Cortex of kidney (tissue), 1 donor: ENCODE measurements at places on chromosomes 2 and 18.

- no peak for DNase-seq
Observed at GRCh38 chr18:54358495-54359040, 862 bp downstream of the C18orf54 start.

DNA sequence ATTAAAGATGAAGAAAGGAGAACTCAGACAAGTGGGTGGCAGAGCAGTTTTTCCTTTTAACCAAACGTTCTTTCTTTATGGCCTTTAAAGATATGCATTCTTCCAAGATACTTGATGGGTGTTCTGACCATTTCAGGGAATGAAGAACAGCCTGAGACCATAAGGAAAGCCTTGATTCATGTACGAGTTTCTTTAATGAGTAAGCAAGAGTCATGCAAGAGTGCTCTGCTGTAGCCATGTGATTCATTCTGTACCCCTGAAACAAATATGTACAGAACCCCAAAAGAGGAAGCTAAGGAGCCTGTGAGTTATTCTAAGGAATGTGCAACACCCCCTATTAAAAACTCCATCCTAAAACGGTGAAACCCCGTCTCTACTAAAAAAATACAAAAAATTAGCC lies 372.8 kb downstream of the MTX2 start:
- DNase-seq: no peak

DNA sequence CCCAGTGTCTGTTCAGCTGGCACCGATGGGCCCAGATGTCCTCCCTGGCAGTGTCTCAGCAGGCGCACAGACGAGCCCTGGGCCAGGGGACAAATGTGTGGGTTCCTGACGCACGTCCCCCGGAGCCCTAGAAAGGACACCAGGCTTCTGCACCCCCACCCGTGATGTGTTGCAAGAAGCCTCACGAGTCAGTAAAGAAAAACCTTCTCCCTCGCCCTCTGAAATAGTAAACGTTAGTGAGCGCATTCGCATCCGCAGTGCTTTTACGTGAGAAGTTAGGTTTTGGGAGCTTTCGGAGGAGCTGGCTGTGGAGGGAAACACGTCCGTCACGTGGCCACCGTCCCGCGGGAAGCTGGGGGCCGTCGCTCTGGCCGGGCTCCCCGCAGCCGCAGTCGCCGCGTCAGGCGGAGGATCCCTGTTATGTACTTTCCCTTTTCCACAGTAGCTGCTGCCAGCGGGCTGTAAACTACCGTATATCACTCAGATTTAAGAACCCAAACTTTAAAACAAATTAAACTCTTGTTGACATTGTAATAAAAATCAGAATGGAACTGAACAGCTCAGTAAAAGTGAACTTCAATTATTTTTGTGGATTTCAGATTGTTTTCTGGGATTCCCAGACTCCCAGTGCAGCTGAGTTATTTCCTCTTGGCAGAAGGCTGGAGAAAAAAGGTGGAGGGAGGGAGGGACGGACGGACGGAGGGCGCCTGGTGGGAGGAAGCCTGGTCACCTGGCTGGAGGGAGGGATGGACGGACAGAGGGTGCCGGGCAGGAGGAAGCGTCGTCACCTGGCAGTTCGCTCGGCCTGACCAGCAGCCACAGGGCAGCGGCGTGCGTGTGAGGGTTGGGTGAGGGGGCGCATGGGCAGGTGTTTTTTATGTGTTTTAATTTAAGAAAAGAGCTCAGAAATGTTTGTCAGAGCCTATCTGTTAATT lies 112.1 kb downstream of the NFATC1 start:
- DNase-seq: no peak

- DNase-seq: no peak
Observed at GRCh38 chr18:10588975-10589374, 63.1 kb downstream of the NAPG start.

- DNase-seq: no peak
Observed at GRCh38 chr2:46537624-46538295, 58.4 kb downstream of the TMEM247 start.

DNA sequence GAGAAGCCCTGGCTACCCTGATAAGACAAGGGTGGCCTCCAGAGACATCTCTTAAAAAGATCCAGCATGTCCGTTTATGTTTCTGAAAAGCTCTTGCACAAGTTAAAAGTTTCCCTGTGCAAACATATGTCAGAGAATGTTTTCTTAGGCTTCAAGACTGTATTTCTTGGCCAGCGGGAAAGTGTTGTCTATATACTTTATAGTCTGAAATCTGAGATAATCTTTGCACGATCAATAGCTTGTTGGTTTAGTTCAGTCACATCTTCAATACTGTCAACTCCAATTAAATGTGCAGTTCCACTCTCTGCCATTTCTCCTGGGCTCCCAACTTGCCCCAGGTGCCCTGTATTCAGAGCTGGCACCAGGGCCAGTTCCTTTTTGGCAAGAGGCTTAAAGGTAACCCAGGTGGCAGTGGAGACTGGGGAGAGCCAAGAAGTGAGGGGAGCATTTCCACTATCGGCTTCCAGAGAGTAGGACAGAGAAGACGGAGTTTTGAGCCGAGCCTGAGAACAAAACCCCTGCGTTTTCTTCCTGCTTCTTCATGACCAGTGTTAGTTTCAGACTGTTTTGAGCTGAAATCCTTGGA lies 64.4 kb downstream of the ACOXL start:
- no peak for DNase-seq

DNA sequence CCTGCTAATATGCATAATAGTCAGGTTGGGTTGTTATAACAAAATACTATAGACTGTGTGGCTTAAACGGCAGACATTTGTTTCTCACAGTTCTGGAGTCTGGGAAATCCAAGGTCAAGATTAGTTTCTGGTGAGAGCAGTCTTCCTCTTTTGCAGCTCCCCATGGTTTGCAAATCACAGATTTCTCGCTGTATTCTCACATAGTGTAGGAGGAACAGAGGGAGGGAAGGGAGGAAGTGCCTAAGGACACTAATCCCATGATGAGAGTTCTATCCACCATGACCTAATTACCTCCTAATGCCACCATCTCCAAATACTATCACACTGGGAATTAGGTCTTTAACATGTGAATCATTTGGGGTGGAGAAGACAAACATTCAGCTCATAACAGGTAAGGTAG lies 20.1 kb upstream of the PTH2R start:
- DNase-seq: no peak

GRCh38 chr18:77032181-77032701 lies 100.3 kb downstream of the MBP start:
- no peak for DNase-seq

DNA sequence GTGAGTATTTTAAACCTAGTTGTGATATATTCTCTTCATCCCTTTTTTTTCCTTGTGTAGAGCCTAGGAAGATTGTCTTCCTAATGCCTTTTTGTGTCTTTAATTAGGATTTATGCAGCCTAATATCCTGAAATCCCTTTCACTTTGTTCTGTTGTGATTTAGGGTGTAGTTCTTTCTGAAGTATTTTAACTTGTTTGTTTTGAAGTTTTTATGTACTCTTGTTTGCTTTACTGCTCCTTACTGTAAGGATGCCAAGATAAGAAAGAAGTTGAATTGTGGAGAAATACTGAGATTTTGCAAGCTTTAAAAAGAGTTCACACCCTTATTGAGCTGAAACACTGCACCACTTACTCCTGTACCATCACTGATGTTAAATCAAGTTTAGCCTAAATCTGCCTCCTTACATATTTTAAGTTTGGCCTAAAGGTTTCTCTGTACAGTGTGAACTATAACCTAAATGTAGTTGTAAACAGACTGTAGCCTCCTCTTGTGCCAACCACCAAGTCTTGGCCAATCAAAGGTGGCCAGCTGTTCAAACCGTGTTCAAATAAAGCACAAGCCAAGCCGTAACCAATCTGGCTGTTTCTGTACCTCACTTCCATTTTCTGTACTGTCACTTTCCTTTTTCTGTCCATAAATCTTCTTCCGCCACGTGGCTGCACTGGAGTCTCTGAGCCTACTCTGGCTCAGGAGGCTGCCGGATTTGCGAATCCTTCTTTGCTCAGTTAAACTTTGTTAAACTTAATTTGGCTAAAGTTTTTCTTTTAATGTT lies 17.7 kb upstream of the ACOXL start:
- DNase-seq: no peak

GRCh38 chr18:63514326-63514725 lies 27.8 kb upstream of the SERPINB12 start:
- DNase-seq: no peak

GRCh38 chr18:44819944-44820510 lies 139.3 kb downstream of the SETBP1 start:
- DNase-seq: no peak

- no peak for DNase-seq
Observed at GRCh38 chr2:241771286-241772062, 5.1 kb upstream of the GAL3ST2 start.

GRCh38 chr2:120368086-120368485 lies 22.1 kb downstream of the INHBB start:
- DNase-seq: no peak

- no peak for DNase-seq
Observed at GRCh38 chr2:241063587-241063986, 38.5 kb downstream of the MTERF4 start.
